ENCODE measurements at places on chromosomes 2 and 18.

- DNase-seq: no peak
These were observed 250.2 kb upstream of the MEX3C start for GRCh38 chr18:51447351-51448342.

GRCh38 chr2:55555977-55556376 is 36.5 kb downstream of the CFAP36 start:
- peak; percentile 4 for DNase-seq

GRCh38 chr18:62249478-62250097 is 62.5 kb downstream of the RELCH start:
- DNase-seq: peak; percentile 74

DNA sequence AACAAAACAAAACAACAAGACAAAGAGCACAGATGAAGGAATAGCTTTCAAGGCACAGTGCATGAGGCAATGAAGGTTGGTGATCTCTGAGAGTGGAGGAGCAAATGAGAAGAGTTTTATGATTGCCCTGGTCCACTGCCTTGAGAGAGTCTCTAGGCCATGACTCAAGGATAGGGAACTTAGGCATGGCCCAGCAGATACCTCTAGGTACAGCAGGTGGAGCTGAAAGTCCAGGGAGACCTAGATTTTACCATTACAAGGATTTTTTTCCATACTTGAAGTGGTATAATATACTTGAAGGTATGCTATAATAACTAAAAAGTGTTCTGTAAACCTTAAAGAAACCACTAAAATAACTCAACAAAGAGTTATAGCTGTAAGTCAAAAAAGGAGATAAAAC is 239.5 kb upstream of the KLHL29 start:
- no peak for DNase-seq

DNA sequence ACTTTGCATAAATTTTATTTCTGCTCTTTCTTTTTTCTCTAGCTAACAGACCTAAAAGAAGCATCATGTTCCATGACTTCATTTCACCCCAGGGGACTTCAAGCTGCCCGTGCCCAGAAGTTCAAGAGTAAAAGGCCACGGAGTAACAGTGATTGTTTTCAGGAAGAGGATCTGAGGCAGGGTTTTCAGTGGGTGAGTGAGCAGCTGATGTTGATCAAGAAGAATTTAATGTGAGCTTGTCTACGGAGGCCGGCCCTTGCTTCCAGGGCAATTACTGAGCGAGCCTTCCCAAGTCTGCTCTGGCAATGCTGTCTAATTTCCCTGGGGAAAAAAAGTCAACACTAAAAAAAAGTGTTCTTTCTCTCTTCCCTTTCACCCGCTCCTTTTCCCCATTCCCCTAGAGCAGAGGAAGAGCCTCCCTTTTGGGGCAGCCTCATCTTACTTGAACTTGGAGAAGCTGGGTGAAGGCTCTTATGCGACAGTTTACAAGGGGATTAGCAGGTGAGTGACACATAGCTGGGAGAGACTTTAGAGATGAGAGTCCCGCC is 1.2 kb downstream of the CDK15 start:
- DNase-seq: peak; percentile 82

DNA sequence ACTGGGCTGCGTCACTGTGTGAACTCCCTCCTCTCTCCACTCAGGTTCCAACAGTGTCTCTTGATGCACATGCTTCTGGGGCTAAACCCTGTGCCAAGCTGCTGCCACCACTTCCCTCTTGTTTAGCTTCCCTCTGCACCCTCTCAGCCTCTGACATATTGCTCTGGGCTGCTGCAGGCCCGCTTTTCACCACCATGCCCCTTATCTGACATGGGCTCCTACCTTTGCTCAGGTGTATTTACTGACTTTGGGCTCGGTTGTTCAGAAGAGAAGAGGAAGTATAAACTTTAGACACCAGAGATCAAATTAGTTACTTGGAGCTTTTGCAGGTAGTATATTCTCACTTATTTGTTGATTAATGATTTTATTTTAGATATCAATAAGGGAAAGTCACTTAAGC is 77.6 kb downstream of the WDR7 start:
- DNase-seq: no peak

GRCh38 chr2:181354626-181355025 is 102.6 kb upstream of the ITGA4 start:
- peak; percentile 90 for DNase-seq

DNA sequence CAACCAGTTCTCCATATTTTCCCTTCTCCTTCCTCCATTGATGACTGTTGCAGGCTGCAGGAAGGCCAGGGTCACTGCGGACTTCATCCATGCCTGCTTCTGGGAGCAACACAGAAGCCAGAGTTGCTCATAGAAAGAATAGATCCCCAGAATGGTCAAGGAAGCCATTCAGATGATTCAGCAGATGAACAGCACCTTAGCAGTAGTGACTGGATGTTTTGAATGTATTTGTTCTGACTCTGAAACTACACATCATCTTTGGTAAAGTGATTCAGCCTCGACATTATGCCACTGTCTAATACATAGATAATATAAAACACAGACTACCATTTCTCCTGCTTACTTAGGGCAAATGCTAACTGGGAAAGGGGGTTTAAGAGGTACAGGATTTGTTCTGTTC is 411.6 kb downstream of the RND3 start:
- peak; percentile 88 for DNase-seq

GRCh38 chr2:47506436-47506835 is 103.5 kb downstream of the MSH2 start:
- DNase-seq: no peak

GRCh38 chr18:48161911-48162698 is 231.6 kb upstream of the SMAD2 start:
- no peak for DNase-seq

DNA sequence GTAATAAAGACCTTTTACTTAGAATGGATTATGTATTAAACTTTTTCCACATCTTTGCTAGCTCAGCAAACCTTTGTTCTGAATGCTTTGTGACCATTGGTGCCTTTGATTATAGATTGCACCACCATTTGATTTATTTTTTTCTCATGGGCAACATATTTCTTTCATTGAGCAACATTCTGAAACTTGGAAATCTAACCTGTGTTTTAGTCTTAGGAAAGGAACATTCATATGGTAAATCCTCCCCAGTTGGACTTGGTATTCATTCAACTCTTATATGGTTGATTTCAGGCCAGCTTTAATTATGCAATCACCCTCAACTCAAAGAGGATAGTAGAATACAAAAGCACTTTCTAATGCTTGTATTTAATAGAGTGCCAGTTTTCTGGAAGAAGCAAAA is 1077.9 kb upstream of the ZEB2 start:
- peak; percentile 72 for DNase-seq

DNA sequence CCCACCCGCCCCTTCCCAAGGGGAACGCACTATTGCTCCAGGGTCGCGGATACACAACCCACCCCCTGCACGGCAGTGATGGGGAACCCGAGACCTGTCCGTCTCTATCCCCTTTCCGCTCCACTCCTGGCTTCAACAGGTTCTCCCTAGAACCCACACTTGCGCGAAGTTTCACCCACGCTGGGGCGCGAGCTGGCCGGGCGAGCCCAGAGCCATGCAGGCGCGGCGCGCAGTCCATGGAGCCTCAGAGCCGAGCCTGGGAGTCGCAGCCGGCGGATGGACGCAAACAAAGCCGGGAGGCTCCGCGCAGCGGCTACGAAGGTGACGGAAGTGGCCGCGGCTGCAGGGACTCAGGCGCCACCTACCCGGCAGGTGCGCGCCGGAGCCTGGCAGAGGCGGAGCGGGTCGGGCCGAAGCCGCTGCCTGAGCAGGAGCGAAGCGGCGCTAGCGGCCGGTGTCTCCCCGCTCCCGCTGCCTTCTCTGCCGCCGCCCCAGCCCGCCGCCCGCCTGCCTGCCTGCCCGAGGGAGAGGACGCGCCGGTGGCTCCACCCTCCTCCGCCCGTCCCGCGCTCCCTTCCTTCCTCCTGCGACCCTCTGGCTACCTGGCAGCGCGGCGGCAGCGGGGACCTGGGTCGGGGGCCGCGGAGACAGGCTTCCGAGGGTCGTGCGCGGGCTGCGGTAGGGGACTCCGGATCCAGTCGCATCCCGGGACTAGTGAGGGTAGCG is 14.0 kb downstream of the ALPG start:
- DNase-seq: no peak

DNA sequence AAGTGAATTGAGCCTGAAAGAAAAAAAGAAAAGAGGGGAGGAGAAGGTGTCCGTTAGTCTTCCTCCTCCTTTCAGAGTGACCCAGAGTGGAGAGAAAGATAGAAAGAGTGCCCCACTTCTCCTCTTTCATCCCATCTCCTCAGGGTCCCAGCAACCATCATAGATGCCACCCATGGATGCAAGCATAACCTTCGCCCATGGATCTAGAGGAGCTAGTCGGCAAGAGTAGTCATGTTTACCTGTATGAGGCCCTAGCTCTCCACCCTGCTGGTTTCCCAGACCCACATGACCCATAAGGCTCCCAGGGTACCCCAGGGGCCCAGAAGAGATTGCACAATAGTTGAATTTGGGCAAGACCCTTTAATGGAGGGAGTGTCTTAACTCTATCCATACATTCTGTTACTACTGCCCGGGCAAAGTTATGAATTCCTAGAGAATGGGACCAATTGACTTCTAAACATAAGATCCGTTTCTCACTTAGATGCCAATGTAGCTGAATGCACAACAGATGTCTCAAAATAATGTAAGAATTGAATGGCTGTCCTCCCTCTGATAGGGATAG is 56.1 kb upstream of the CDCA7 start:
- no peak for DNase-seq

DNA sequence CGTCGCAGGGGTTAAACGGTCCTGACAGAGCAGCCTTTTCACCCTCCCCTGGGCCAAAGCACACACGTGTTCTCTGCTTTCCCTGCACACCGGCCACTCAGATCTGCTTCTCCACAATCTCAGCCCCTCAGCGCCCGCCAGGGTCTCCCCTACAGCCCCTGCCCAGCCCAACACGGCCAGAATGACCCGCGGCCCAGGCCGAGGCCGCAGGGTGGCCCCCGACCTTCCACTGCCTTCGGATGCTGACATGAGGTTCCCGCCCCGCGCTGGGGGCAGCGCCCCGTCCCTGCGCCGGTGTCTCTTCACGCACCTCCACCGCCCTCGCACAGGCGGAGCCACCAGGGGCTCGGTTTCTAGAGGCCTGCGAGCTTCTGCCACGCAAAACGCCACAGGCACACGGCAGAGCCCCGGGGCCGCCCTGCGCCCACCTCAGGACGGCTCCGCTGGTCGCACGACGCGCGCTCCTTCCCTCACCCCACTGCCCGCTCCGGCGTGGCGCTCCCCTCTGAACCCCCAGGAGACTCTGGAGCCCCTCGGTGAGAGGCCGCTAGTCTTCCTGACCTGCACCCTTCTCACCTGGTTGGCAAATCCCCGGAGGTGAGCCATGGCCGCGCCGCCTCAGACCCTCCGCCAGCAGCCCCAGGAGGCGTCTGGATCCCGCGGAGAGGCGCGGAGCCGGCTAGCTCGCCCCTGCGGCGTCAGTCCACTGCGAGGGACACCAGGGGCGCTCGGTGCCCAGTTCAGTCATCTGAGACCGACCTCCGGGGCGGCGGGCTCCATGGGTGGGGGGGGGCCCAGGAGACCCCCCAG is 749 bp downstream of the STK25 start:
- peak; percentile 31 for DNase-seq

DNA sequence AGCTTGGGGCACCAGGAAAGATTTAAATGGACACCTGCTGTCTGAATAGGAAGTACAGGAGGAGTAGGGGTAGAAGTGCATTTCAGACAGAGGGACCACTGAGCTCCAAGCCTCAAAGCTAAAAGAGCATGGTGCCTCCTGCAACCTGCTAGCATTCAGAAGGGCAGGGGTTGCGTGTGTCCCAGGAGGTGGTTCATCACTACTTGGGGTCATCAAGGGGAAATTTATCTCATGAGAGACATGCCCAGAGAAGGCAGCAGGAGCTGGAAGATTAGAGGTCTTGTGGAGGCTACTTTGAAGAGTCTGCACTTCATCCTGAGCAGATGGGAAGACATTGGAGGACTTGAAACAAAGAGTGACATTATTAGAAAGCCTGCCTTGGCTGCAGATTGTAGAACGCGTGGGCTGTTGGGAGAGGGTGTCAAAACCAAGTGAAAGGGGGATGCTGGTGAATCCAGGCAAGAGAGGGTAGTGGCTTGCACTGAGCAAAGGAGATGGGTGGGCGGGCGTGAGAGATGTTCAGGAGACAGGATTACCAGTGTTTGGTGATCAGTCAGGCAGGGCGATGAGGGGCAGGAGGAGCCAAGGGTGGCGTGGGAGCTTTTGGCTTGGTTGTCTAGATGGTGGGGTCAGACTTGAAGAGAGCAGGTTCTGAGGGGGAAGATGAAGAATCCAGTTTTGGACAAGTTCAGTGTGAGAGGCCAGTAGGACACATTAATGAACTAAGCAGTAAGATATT is 154.0 kb downstream of the DYSF start:
- no peak for DNase-seq

GRCh38 chr2:140552634-140553033 is 1578.2 kb downstream of the LRP1B start:
- no peak for DNase-seq

GRCh38 chr2:100580367-100581276 is 17.8 kb downstream of the PDCL3 start:
- DNase-seq: no peak

GRCh38 chr2:75353131-75353530 is 153.8 kb upstream of the TACR1 start:
- DNase-seq: no peak

- DNase-seq: peak; percentile 56
These were observed 65.2 kb downstream of the CCDC195 start for GRCh38 chr2:224650815-224651439.

GRCh38 chr2:227450926-227451654 is 20.9 kb upstream of the AGFG1 start:
- peak; percentile 39 for DNase-seq

DNA sequence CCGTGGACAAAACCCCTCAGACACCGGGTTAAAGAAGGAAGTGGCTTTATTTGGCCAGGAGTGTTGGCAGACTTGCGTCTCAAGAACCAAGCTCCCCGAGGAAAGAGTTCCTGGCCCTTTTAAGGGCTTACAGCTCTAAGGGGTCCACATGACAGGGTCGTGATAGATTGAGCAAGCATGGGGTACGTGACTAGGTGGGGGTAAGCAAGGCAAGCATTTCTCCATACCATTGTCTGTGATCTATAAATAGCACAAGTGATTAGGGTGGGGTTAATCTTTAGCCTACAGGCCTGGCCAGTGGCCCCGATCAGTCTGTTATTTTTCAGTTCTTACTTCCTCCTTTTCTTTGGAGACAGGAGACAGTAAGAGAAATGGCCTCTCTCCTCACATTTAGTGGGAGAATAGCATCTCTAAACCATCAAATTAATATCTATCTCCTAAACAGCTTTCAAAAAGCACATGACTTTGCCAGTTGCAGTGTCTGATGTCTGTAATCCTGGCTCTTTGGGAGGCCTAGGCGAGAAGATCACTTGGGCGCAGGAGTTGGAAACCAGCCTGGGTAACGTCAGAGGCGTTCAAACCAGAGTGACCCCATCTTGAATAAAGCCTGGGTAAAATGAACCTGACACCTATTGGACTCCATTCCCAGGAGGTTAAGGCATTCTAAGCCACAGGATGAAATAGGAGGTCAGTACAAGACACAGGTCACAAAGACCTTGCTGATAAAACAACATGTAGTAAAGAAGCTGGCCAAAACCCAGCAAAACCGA is 18.3 kb upstream of the CNOT11 start:
- DNase-seq: no peak

GRCh38 chr2:11343650-11344341 is 640 bp downstream of the ROCK2 start:
- DNase-seq: peak; percentile 13

- DNase-seq: no peak
These were observed 7.6 kb upstream of the FARSB start for GRCh38 chr2:222663479-222663878.

- DNase-seq: no peak
These were observed 21.5 kb downstream of the GPR39 start for GRCh38 chr2:132437852-132438669.

GRCh38 chr2:157257312-157258252 is at the start of gene GALNT5:
GALNT5 (plus strand) TSS chr2:157257705; CDS start chr2:157258083, 378 bp downstream.
- DNase-seq: peak; percentile 65

GRCh38 chr2:217038001-217038400 is 178.1 kb upstream of the TNP1 start:
- DNase-seq: no peak

Measured in fibroblast of upper back skin (primary cell).